ENCODE measurements at places on chromosomes 3 and 15.

GRCh38 chr15:86849136-86849535, 769.5 kb downstream of the AGBL1 start:
- DNase-seq, result no peak

DNA sequence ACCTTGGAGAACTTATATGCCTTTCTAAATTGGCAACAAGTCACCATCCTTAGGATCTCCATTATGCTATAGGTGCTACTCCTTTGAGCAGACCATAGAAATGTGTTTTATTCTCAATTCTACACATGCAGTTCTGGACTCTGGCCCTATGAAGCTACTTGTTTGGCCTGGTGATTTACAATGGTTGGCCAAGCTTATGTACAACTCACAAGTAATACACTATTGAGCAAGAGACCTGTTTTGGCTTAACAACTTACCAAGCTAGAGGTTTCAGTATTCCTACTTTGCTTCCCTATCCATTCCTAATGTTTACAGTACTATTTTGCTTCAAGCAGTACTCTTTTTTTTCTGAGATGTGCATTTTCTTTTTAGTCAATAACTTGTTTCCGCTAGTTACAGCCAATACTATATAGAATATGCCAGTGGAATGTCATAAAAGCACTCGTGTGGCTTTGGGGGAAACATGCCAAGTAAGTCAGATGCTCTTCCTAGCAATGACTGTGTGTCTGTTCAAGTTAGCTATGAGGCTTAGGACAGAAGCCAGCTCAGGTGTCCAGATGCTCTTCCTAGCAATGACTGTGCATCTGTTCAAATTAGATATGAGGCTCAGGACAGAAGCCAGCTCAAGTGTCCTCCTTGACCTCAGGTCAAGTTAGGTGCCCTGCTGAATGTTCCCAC, 174.9 kb upstream of the SEMA6D start:
- no peak for DNase-seq

DNA sequence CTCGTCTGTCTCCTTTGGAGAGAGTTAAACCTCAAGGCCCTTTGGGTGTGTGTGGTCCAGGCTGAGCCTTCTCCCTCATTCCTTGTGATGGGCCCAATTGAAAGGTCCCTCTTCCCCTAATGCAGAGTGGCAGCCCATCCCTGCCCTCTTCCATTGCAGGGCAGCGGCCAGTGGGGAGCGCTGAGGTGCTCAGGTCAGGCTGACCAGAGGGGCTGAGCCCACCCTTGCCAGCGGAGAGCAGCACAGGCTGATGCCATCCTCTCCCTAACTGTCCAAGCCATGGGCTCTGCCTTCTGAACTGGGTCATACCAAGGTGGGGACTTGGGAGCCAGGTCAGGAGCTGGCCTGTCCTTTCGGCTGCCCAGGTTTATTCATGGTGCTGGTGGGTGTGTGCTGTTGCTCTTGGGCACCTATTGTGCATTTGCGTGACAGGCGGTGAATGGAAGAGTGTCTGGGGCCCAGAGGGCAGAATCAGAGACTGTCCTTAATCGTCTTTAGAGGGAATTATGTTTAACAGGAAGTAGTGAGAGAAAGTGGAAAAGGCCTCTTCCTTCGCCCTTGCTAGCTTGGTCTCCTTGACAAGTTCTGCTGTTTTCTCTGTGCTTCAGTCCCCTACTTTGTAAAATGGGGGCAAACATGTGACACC, 96.9 kb downstream of the VGLL4 start:
- no peak for DNase-seq

DNA sequence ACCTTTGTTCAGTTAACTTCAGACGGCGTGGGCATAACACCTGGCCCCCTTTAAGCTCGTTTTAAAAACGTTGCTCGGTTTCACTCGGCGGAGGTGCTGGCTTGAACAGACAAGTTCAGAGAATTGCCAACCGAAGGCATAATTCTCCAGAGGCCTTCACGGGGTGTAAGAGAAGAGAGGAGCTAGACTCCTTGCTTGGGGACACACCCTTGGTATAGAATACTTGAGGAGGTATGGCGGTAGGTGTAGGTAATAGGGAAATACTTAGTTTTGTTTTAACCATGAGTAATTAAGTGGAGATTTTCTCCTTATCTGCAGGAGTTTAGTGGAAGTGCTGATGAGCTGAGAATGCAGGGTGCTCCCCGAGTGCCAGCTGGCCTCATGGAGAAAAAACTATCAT, 921 bp downstream of the FBXL2 start:
- no peak for DNase-seq

GRCh38 chr3:55549177-55549576, 62.1 kb upstream of the WNT5A start:
- peak; percentile 46 for DNase-seq

- DNase-seq, result no peak
Measured at GRCh38 chr15:99963976-99964375, 230.7 kb upstream of the LYSMD4 start.

DNA sequence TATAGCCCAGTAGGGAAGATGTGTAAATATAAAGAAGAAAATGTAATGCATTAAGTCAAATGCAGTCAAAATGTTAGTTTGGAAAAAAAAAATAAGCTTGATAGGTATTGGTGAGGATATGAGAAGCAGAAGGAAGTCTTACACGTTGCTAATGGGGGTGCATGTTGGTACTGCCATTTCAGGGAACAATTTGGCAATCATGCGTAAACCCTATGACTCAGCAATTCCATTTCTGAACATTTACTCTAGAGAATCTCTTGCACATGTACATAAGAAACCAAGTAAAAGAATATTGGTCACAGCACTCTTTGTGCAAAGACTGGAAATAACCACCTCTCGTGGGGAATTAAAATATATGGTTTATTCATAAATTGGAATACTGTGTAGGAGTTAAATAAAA, 35.5 kb upstream of the TIMP4 start:
- peak; percentile 67 for DNase-seq

DNA sequence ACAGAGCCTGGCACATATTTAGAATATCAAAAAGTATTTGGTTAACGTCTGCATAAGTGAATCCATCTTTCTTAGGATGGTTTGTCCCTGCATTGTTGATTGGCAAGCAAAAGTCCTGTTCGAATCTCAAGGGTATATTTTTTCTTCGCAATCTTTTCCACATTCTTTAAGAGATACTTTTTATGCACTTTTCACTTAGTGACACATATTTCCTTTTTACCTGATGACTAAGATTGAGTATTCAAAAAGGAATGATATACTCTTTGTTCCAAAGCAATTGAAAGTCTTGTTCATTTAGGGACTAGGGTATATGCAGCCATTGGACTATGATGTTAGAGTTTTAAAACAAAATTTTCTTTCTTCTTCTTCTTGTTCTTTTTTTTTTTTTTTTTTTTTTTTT, 349.9 kb downstream of the NLGN1 start:
- DNase-seq, result no peak

DNA sequence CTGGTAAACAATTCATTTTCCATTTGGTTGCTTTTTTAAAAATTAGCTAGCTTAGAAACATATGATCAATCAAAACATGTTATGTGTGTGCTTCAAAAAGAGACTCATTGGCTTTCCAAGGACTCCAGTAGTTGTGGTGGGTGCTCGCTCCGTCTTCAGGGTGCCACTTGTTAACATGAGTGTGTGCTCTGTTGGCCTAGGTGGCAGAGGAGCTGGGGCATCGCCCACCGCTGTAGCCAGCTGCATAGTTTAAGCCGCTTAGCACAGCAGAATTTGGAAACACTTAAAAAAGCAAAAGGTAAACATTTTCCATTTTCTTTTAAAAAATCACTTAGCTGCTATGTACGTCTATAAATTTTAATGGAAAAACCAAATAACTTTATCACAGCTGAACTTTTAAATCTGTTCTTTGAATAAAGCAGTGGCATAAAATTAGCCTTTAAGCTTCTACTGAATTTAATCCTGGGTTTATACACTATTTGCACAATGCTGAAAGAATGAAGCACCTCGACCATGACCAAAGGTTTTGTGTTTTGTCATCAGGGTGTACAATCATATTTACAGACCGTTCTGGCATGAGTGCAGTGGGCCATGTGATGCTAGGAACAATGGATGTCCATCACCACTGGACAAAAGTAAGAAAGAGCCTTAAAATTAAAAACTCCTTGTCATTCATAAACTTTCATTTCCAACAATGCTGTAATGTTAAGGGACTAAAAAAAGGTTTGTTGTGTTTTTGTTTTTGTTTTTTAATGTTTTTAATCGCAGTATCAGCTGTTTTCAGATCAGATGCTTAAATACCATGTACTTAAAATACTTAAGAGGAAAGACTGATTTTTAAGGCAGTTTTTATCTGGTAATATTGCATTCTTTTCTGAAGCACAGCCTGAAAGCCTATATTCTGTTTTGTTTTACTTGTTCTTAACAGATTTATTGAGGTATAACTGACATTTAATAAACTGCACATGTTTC, 57.9 kb downstream of the TCAIM start:
- DNase-seq, result no peak

- DNase-seq, result no peak
Measured at GRCh38 chr3:63662500-63662899, 10.0 kb downstream of the SNTN start.

DNA sequence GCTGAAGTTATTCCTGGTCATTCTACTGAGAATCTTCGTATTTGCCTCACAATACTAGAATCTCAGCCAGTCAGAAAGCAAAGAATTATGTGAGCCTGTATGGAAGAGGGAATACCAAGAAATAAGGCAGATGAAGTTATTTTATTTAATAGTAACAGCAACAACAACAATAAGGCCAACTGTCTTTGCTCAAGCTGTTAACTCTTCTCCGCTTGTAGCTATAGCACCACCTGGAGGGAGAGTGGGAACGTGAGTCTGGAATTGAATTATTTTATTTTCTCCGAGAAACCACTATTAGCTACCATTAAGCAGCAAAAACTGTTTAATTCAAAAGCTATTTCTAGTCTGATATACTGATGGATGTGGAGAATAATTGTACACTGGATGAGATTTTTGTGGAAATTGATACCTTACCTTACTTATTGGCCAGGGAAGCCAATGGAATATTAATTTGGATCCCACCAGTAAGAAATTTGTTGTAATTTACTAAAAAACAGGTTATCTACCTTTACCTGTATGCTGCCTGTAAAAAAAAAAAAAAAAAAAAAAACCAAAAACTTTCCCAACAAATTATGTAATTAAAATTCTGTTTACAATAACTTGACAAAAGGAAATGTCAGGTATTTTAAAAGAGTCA, 50.1 kb downstream of the CALML4 start:
- DNase-seq, result peak; percentile 38

- no peak for DNase-seq
Measured at GRCh38 chr3:162092751-162093150, 596.1 kb downstream of the OTOL1 start.

DNA sequence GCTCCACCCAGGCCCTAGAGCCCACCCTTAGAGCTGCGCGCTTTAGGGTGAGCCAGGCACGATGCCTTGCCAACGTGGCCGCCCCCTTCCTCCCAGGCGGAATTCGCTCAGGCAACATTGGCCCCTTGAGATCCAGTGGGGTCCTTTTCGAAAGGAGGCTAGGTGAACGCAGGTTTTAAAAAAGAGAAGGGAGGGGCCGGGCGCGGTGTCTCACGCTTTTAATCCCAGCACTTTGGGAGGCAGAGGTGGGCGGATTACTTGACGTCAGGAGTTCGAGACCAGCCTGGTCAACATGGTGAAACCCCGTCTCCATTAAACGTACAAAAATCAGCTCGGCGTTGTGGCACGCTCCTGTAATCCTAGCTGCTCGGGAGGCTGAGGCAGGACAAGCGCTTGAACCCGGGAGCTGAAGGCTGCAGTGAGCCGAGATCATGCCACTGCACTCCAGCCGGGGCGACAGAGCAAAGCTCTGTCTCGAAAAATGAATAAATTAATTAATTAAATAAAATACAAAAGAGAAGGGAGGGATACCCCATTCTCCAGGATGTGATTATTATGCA, 984 bp upstream of the RPP25 start:
- no peak for DNase-seq

- no peak for DNase-seq
Measured at GRCh38 chr3:61877359-61878138, 316.2 kb downstream of the PTPRG start.

DNA sequence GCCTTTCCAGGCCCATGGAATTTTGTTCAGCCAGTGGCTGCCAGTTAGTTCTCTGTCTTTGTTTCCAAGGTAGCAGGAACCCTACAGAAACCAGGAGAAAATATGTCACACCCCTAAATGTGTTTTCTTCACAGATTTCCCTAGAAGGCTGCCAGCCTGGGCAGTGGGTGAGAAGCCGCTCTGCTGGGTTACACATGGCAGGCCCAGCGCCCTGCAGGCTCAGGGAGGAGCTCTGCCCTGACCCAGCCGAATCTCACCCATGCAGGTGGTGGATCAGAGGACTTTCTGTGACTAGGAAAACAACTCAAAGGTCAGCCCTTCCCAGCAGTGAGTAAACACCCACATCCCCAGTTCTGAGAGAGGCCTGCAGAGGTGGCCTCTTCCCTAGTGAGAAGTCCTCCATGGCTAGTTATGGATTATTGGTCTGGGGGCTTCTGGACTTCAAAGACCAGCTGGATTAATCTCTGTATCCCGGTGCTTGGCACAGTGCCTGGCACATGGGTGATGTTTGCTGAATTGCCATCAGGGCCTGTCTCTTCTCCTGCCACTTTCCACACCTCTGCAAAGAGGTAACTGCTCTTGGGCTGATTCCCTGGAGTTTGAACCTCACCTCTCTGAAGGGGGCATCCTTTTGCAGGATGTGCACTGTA, 34.7 kb upstream of the BDH1 start:
- no peak for DNase-seq

GRCh38 chr3:178485756-178486155, 50.5 kb upstream of the KCNMB2 start:
- peak; percentile 68 for DNase-seq

- peak; percentile 40 for DNase-seq
Measured at GRCh38 chr3:111303760-111304159, 232.1 kb downstream of the NECTIN3 start.

GRCh38 chr3:177579419-177579818, 382.1 kb upstream of the TBL1XR1 start:
- no peak for DNase-seq

DNA sequence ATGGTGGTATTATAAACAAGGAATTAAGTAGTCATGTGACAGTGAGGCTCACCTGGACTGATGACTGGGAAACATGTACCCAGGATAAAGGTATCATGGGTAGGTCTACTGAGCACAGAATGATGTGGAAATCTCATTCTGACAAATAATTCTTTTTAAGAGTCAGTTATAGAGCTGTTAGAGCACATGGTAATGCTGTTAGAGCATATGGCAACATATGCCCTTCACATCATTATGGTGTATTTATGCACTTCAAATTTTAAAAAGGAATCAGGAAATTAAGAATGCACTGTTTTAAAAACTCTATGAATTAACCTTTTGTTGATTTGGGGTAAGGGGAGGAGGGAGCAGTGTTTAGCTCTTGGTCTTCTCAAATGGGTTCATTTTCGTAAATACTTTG, 1.7 kb downstream of the SLC6A20 start:
- DNase-seq, result no peak

DNA sequence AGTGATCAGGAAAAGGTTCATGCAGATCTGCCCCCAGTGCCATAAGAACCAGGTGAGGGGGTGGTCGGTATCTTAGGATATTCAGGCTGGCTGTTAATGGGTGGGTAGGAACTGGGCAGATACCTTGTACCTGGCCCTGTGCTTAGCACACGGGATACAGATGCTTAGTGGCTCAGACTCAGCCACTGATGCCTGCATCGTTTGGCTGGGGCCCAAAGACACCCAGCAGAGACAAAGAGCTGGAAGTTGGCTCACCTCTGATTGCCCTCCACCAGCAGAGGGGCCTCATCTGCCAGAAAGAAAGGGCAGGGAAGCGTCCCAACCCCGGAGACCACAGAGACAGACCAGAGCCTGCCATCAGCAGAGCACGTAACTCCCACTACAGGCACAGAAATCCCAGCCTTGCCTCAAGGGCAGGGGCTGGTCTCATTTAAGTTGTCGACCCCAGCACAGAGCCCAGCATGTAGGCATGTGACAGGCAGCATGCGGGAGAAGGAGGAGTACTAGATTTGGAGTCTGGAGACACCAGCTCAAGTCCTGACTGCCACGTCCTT, 64.1 kb upstream of the SLC6A1 start:
- no peak for DNase-seq
